ENCODE measurements at places on chromosomes 12 and 14.

- no peak for DNase-seq
Observed at GRCh38 chr14:23306412-23307145, at the start of gene BCL2L2. BCL2L2 (plus strand) TSS chr14:23306833; CDS start chr14:23307768, 935 bp downstream.

- DNase-seq, result no peak
Observed at GRCh38 chr14:60273956-60274355, 24.9 kb downstream of the PPM1A start.

DNA sequence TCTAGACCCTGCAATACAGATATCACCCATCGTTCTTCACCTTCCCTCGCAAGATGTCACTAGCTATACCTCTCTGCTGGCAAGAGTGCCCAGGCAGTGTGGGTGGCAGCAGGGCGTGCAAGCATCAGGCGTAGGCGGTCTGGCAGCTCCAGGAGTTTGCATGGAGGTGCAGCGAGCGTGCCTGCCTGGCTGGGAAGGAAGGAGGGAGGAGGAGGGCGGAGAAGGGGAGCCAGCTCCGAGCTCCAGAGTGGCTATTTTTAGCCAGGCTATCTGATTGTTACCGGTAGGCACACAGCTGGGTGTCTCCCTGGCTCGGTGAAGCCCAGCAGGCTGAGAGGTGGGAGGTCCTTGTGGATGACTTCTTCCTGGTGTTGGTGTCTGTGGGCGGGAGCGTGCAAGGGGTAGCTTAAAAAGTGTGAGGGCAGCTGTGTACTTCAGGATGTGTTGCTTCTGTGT is 6.2 kb downstream of the FOXJ2 start:
- no peak for DNase-seq

DNA sequence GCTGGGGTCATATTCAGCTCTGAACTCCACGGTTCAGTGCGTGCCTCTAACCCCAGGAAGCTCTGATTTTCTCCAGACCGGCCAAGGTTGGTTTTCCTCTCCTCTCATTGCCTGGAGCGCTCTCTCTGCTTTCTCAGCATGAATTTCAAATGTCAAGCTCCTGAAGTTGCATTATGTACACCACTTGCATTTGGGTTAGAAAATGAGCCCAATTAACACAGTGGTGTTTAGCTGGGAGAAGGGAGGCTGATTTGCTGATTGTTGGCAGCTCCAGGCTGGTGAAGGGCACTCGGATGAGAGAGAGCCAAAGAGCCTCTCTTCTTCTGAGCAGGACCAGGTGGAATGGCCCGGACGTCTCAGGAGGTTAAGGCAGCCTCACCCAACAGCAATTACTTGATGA is 570.9 kb downstream of the VRK1 start:
- DNase-seq, result no peak

- no peak for DNase-seq
Observed at GRCh38 chr14:39406560-39406959, 25.7 kb downstream of the FBXO33 start.

DNA sequence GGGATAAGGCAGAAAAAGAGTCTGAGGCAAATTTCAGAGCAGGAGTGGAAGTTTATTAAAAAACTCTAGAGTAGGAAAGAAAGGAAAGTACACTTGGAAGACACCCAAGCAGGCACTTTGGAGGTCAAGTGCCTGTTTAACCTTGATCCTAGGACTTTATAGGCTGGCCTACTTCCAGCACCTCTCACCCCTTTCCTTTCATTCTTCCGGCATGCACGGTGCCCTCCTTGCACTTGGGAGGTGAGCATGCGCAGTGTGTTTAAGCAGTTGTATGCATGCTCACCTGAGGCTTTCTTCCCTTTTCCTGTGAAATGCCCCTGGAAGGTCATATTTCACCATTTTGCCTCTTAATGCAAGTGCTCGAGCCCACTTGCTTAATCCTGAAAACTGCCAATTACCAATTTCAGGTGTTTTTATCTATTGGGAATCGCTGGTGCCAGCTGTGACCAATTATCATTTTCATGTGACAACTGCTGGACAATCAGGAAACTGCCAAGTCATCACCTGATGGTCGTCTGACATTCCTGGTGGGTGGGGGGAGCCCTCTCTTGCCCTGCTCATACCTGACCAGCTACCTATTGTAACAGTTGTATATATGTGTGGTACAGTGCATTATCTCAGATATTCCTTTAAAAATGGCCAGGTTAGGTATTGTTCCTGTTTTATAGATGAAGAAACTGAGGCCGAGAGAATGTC is 53.5 kb downstream of the SUDS3 start:
- no peak for DNase-seq

GRCh38 chr12:121494093-121494787 is 86.6 kb downstream of the KDM2B start:
- peak; percentile 16 for DNase-seq

Measured in T-cell (primary cell).